Activated CD4-positive, alpha-beta T cell treated with anti-CD3 and anti-CD28 coated beads for 36 hours (primary cell): ENCODE measurements at places on chromosomes 12 and 14.

DNA sequence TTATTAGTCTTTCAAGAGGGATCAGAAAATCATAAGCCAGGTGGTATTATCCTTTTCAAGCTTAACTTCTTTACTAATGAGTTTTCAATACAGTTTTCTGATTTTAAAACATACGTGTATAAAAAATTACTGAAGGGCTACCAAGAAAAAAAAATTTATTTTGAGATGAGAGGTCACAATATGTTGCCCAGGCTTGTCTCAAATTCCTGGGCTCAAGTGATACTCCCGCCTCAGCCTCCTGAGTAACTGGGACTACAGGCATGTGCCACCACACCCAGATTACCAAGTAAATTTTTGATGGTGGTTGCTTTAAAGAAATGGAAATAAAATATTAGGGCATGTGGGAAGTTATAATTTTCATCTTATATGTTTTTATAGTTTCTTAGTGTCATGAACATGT lies 26.7 kb downstream of the ST8SIA1 start:
- DNase-seq = no peak

DNA sequence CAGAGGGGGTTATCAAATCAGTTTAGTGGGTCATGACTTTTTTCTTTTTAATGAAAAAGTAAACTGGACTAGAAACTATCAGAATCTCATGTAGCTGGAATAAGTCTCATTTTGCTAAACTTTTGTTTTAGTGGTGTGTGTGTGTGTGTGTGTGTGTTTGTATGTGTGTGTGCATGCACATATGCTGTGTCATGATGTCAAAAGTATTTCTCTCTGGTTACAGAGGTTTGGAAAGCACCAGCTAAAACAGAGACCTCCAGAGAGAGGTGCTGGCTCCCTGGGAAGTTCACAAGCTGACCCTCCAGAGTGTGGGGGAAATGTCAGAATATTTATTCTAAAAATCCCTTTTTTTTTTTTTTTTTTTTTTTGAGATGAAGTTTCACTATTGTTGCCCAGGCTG lies 114.7 kb downstream of the LGMN start:
- DNase-seq = no peak

DNA sequence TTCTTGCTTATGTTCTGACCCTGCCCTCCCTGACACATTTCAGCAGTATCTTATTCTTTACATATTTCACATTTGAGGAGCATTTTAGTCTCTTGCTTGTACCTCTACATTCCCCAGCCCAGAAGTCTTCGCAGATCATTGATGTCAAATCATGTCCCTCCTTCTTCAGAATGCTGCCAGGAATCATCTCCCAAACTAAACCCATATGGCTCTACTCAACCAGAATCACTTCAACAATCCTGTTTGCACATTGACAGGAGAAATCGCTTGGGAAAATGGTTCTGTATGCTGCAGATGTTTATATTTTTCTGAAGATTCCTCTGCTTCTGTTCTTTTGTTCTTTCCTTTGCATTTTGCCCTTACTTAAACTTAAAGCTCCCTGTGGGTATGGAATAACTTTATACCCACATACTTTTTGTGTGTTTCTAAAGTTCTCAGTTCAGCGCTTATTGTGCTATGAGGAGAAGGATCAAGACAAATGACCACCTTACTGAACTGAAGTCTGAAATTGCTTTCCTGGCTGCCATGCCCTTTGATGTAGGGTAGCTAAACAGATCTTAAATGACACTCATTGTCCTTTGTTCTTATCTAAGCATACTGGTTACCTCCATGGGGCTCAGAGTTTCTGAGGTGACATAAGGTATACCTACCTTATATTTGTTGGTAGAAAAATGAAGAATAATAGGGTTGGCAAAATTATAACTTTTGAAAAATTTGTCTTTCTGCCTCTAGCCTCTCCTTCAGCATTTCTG lies 134.6 kb downstream of the SLC25A21 start:
- DNase-seq = no peak

DNA sequence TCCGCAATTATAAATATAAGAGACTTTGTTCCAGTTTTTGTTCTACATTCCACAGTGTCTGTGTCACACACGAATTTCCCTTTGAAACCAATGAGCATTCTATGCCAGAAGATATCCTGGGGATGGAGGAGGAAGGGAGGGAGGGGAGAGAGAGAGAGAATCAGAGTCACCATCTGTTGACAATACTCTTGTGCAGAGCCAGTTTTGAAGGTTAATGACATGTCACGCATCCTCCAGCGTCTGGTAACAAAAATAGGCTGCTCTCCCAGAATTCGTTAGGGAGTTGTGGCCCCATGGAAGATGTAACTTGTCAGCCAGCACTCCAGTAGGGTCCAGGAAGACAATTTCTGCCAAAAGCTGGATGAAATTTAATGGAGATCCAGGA lies 213.5 kb upstream of the KRR1 start:
- no peak for DNase-seq

DNA sequence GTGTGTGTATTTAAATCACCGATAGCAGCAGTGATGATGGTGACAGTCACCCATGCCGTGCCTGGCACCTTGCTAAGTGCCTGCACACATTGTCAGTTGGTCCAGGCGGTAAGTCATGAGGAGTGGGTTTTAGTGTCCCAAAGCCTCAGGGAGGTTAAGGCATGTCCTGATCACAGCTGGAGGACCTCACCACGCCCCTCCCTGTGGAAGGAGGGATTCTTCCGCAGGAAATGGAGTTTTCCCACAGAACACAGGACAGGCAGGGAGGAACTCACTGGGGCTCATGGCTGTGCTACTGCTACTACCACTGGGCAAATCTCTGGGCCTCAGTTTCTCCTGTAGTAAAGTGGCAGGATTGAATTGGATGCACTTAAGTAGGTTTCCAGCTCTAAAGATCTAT lies 142.3 kb downstream of the CACNA1C start:
- no peak for DNase-seq

- no peak for DNase-seq
Measured at GRCh38 chr12:32226768-32227167, 120.1 kb downstream of the BICD1 start.

- no peak for DNase-seq
Measured at GRCh38 chr12:109710747-109711595, 2.7 kb upstream of the FAM222A start.

DNA sequence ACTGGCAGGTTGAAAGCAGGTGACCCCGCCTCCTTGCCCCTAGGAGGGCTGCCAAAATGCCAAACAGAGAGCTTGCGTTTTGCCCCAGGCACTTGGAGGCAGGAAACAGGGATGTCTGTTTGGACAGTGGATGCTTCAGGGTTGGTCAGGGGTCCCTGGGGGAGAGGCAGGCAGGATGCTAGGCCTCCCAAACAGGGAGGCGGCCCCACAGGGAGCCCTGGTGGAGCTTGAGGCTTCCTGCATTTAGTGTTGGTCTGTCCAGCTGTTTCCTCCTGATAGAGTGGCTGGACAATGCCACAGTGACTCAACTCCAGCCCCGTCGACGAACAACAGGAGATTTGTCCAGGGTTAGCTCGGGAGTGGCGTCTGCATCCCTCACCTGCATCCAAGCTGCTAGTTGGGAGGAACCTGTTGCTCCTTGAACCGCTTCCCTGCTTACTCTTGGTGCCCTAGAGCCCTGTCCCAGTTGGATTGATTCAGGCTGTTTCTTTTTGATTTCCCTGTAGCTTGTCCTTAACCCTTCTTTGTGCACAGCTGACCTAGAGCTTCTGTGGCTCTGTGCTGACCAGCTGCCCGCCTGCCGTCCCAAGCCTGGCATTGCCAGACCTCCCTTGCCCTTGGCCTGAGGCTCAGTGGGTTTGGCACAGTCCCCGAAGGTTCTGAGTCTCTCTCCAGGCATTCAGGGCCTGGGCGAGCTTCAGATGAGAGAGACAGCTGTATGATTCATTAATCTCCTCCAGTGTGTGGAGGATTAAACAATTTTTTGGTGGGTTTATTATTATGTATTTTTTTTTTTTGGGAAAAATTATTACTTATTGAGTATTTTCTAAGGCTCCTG lies 45.9 kb downstream of the TSPAN9 start:
- DNase-seq = no peak

DNA sequence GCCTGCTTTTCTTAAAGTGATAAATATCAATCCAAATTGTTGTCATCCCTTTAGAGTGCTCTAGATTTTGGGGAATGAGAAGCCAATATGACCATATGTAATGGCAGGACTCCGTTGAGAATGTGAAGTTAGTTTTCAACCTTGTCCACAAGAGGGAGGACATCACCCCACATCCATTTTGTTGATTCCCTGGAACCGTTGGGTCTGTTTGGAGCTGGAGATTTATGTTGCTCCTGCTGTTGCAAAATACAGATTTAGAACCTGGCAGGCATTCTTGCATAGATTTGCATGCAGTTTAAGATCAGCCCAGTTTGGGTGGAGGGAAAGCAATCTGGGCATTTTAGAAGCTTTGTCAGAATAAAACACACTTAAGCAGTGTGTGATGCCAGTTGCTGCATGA lies 620.1 kb downstream of the NRXN3 start:
- DNase-seq = no peak

DNA sequence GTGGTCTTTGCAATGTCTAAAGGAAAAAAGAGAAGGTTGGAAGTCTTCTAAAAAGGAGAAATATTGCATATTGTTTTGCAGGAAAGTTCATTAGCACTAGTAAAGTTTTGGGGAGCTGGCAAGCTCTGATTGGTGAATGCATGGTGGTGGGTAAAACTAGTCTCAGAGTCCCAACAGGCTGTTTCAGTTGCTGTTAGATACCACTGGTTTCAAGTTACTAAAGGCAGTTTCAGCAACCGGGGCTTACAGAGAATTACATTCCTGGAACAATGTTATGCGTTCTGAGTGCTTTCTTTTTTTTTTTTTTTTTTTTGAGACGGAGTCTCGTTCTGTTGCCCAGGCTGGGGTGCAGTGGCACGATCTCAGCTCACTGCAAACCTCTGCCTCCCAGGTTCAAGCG lies 208.2 kb downstream of the EPS8 start:
- no peak for DNase-seq

DNA sequence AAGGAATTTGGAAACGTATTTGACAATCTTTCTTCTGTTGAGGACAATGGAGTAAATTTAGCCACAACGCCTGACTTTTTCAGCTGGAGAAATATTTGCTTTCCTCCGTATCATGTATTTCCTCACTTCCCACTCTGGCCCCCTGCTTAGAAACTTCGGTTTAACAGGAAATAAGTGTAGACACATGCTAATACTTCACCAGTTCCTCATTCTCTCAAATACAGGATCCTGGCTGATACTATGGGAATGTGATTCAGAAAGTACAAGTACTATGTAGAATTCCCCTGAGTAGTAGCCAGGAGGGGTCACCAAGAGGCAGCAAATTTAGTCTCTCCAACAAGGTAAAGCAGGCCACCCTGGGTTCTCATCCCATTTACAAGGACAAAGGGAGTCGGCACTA lies 58.0 kb downstream of the FAR2 start:
- no peak for DNase-seq

- peak; percentile 79 for DNase-seq
Measured at GRCh38 chr12:53287741-53288216, 7.6 kb upstream of the PFDN5 start.

DNA sequence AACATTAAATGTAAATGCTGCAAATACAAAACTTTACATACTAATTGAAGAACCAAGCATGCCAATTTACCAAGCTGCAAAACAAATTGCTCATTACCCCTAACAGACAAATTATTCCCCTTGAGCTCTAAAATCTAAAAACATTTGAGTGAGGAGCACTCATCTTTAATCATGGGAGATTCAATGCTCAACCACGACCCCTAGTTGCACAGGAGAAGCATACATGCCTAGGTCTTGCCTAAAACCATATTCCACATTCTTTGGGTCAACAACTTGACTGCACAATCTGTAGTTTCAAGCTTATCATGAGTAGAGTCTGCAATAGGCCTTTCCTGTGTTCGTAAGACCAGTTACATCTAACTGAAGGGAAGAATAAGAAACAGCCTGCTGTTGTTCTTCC lies 69.7 kb downstream of the MGAT4C start:
- DNase-seq = no peak
